WTC11 (cell line): ENCODE measurements at places on chromosomes 5 and 9. TPM values are rescaled to one million over a fixed set of nuclear protein-coding genes. Genes with fewer than 3 reads are reported as not detected.

DNA sequence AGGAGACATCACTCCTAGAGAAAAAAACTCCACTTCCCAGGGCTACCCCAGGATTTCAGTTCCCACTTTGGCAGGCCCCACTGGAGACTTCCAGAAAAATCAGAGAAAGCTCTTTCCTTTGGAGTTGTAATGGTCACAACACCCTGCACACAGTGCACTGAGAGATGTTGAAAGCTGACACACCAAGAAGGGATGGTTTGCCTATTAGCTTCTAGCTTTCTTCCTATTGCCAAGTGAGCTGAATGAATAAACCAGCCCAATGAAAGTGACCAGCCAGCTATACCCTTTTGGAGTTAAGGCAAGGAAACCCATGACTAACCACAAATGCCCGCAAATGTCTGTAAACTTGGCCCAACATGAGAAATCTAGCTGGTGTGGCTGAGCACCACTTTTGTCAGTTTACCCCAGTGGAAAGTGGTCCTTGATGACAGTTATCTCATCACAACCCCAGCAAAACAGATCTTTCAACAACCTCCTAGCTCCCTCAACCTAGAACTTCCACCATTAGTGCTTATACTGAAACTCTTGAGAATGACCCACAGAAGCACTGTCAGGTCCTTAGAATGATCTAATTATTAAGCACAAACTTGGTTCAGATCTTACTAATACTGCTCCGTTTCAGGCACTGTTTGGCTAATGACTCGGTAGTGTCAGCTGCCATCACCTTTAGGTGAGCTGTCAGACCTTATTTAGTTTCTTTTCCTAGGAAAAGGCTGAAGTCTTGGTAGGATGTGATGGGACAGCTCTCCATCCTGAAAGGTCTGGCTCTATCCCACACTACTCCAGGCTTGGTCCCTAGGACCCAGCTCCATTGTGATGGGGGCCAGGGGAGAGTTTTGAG lies 11.2 kb downstream of the IRF1 start:
- DNase-seq: no peak

DNA sequence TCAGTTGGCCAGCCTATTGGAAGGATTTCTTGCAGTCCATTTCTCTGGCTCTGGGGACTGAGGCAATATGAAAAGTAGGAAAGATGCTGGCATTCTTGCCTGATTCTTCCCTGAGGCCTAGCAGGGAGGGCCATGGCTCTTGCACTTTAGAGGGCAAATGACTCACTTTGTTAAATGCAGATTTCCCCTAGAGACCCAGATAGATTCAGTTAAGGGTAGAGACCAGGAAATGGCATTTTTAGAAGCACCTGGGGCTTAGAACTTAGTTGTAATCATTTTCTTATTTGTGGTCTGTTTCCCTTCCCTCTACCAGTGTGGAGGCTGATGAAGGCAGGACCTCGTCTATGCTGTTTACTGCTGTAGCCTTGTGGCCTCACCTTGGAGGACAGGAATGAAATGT lies 112.8 kb upstream of the NR3C1 start:
- DNase-seq: no peak

- DNase-seq: no peak
These were observed 64.6 kb downstream of the TSPAN17 start for GRCh38 chr5:176711883-176712282.

DNA sequence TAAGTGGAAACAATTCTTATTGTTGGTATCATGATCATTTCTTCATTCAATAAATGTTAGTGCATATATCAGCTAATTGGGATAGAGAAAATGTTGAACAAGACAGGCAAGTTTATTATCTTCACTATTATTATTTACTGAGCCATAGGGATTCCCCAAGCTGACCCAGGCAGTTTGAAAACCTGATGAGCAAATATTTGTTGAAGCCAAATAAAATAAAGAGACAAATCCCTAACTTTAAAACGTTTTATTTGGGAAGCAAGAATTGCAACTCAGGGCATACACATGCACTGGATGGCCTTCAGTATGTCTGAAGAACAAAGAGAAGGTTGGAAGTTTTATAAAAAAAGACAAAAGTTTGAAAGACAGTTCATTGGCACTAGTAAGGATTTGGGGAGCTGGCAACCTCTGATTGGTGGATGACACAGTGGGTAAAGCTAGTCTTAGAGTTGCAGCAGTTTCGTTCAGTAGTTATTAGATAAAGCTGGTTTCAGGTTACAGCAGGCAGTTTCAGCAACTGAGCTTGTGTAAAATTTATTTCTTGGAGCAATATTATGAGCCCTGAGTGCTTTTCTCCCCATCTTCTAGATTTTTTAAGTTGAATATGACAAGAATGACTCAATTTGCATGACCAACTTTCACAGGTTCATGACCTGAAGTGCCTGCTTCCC lies 44.7 kb upstream of the PRLR start:
- no peak for DNase-seq

GRCh38 chr9:81517954-81518353 lies 171.4 kb downstream of the TLE1 start:
- DNase-seq: no peak

The PRRT1B gene
- total RNA-seq: 0.48 to 1.2 TPM (median 0.78 TPM) in 3 replicates

The IQGAP2 gene
- total RNA-seq: 63.0 to 70.6 TPM (median 64.4 TPM) in 3 replicates

DNA sequence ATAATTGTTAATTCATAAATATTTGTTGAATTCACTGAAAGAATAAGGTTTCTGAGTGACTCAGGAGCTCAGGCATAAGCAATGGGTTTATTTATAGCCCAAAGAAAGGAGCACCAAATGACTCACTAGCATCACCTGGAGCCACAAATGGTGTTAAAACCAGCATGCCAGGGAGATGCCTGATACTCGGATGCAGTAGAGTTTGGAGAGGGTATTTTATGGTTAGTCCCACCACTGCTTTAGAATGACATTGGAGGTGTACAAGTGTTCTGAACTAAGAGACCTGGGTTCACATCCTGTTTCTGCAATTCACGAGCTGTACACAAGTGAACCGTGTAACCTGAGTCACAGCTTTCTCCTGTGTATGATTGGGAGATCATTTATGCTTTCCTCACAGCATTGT lies 25.2 kb downstream of the CCL28 start:
- no peak for DNase-seq

The GARIN3 gene
- not detected in 3 replicates for total RNA-seq

The PLPP7 gene
- total RNA-seq: 4.2 to 4.9 TPM (median 4.7 TPM) in 3 replicates

- DNase-seq: no peak
These were observed 28.7 kb upstream of the MEGF9 start for GRCh38 chr9:120742951-120743416.

The TOR2A gene
- 14.4 to 19.4 TPM (median 16.6 TPM) in 3 replicates for total RNA-seq

- DNase-seq: peak; percentile 59
These were observed 1.9 kb downstream of the PCSK5 start for GRCh38 chr9:75892216-75892911.

DNA sequence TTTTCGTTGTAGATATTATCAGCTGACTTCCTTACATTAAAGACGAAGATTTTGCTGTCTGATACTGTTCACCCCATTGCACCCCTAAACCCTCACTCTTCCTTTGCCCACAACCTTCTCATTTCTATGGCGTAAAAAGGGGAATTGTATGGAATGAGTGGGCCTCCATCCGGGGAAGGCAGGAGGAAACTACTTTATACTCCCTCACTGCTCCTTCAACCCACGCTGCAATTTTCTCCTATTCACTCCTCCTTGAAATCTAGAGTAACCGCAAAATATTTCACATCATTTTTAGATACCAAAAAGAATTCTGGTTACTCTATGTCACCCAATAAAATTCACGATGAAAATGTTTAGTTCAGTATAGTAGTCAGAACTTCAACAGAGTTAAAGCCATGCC lies 330.8 kb downstream of the DIRAS2 start:
- no peak for DNase-seq

DNA sequence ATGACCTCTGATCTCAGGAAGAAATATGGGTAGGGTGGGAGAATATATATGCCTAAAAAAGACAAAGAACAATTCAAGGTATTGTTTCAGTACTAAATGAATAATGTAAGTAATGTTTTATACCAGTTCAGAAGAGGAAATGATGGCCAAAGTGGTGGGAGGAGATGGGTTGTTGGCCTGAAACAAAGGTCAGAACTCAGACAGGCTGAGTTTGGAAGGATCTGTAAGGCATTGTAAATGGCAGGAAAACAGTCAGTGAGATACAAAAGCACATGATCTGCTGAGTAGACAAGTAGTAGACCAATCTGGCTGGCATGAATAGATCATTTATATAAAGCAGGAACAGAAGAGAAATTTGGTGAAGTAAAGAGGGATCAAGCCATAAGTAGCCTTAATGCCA lies 175.8 kb upstream of the PLCXD3 start:
- DNase-seq: no peak

The CRB2 gene
- total RNA-seq: 1.8 to 3.5 TPM (median 2.4 TPM) in 3 replicates

DNA sequence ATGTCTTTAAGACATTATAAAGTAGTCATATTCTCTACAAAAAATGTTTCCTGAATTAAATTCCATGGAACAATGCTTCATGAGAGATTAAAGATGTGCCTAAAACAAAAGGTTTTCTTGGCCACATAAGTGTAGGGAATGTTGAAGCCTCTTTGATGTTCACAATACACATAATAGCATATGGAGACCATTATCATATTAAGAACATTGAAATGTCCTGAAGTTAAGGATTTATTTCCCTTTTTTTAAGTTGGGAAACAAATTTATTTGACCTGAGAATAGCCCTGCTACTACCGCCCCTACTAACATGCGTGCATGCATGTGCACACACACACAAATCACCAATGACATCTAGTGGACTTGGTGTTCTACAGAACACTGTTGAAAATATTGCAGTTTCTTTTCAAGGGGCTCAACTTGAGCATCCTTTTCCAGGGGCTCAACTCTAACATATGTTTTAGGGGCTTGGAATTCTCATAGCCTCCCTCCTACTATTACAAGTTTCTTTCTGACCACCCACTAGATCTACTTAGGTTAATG lies 124.9 kb upstream of the C6 start:
- DNase-seq: no peak

DNA sequence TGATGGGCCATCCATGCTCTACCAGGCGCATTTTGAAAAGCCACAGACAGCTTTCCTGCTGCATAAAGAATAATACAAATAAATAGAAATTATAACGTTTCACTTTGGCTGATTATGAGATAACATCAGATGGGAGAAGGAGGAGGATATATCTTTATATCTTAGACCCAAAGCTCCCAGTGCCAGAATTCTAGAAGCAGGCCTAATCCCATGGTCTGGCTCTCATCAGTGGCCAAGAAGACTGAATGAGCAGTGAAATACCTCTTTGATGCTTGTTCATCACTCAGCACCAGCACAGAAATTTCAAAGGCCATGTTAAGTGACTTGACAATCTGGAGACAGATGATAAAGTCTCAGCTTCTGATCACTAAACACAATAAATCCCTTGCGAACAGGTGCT lies 107.6 kb downstream of the PPP2R2B start:
- no peak for DNase-seq

DNA sequence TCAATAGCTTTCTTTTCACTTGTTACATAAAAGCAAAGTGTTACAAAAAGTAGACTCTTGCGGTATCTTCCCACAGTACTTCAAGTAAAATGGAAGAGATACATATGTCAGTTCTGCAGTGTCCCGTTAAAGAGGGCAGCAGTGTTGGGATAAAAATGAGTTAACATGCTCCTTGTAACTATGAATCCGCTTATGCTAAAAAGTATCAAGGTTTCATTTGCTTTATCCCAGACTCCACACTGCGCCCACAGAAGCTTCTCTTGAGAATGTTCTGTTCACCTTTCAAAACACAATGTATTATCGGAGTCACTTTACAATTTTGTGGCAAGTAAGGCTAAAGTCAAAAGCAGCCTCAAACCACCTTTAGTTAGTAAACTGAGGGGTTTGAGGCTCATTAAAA lies 790 bp downstream of the PTAR1 start:
- no peak for DNase-seq

The GHR gene
- 0.48 to 0.57 TPM (median 0.53 TPM) in 3 replicates for total RNA-seq

The MRNIP gene
- total RNA-seq: 35.2 to 42.0 TPM (median 36.7 TPM) in 3 replicates

The ITK gene
- total RNA-seq: 0.37 to 0.55 TPM (median 0.52 TPM) in 3 replicates

DNA sequence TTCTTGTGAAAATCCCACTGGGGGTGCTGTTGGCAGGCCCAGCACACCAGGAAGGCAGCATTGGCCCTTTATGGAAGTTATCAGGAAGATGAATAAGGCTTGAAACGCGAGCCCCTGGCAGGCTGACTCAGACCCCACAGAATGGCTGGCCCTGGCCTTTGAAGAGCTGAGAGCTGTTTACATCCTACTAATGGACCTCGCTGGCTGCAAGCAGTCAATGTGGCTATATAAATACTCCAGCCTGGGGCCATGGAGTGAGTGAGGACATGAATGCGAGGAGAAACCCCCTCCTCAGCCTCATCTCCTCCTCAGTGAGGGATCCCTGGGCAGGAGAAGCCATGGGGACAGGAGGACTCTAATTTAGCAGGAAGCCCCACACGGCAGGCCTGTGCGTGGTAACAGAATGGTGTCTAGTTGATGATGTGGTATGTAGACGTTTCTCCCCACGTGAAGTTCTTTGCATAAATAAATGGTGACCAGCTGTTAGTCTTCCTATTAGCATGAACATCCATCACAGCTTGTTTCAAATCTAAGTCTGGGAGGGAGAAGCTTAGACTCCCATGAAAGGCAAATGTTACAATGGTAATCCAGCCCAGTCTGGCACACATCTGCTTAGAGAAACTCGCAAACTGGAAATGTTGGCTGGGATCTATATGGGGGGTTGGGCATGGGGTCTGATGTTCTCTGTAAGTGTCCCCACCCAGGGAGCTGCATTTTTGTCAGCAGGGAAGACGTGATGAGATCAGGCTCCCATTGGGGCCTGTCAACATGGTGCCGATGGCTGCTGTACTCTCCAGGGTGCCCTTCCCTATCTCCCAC lies 175.1 kb upstream of the PITX1 start:
- DNase-seq: no peak

DNA sequence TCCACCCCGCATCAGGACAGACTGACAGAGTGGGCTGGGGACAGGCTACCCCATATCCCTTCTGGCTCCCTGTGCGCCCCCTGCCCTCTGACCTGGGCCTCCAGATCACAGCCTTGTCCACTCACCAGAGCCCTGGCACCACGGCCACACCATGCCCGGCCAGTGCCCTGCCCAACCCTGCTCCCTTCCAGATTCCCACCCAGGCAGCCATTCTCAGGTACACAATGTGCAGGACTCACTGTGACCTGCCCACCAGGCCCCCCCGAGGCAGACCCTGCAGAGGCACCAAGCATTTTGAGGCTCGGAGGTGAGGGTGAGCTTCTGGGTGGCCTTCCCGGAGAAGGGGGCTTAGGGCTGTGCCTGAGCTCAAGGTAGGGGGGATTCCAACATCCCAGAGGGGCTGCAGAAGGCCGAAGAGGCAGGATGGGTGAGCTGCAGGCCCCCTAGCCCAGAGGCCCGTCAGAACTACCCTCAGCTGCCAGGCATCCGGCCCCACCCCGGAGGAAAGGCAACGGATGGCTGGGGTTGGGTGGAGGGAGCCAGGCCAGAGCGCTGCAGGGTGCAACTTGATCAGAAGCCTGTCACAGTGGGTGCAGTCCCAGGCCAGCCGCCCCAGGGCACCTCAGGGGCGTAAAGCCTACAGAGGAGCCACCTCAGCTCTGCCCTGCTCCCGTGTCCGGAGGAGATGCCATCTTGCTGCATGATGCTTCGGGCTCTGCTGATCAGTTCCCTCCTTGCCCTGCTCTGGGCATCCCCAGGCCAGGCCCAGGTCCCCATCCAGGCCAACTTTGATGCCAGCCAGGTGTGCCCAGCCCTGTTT lies at the start of gene LCNL1:
TSS of gene LCNL1 (plus strand) at position 762 of the 820 bp plus-strand sequence. CDS start 594 bp downstream, outside the sequence.
- DNase-seq: no peak
